ENCODE measurements at places on chromosomes 7 and 10. TPM values are rescaled to one million over a fixed set of nuclear protein-coding genes. Genes with fewer than 3 reads are reported as not detected.

The ACTR3C gene
- total RNA-seq: 1.6 TPM

The PLXNA4 gene
- total RNA-seq: 0.28 TPM

The HOXA5 gene
- total RNA-seq: 1.4 TPM

The RAB18 gene
- 41.2 TPM for total RNA-seq

The INMT gene
- 21.8 TPM for total RNA-seq

The STOX1 gene
- 0.14 TPM for total RNA-seq

The NME8 gene
- total RNA-seq: not detected

The COL13A1 gene
- total RNA-seq: 20.3 TPM

The POU6F2 gene
- not detected for total RNA-seq

The HOXA1 gene
- total RNA-seq: 1.00 TPM

The AS3MT gene
- total RNA-seq: 13.0 TPM

The SNCG gene
- total RNA-seq: 23.8 TPM

The RPEL1 gene
- total RNA-seq: under 0.01 TPM

The IL2RA gene
- total RNA-seq: not detected
